ENCODE measurements at places on chromosomes 4 and X. TPM values are rescaled to one million over a fixed set of nuclear protein-coding genes. Genes with fewer than 3 reads are reported as not detected.

Gene CT47C1
- not detected for total RNA-seq

Gene GPR78
- total RNA-seq: not detected

Gene SLC16A2
- total RNA-seq: 11.9 TPM

Gene ARSJ
- total RNA-seq: 1.7 TPM

Gene SPARCL1
- 322 TPM for total RNA-seq

Gene TRIML2
- total RNA-seq: not detected

Gene CCDC120
- total RNA-seq: 0.83 TPM

Gene CXCR3
- total RNA-seq: 0.36 TPM

Gene GLRB
- total RNA-seq: 16.5 TPM

- no peak for DNase-seq
These were observed 4.7 kb upstream of the NEUROG2 start for GRCh38 chr4:112520598-112521122.

GRCh38 chr4:11634283-11634682 lies 205.6 kb upstream of the HS3ST1 start:
- DNase-seq: no peak

- no peak for DNase-seq
These were observed 28.9 kb downstream of the SPANXD start for GRCh38 chrX:141669689-141670088.

- no peak for DNase-seq
These were observed 254.2 kb downstream of the CBR4 start for GRCh38 chr4:168755598-168756477.

GRCh38 chrX:48683411-48683982 lies at the start of gene WAS:
Gene WAS (plus strand): TSS chrX:48683799. CDS start chrX:48683854, 55 bp downstream.
- DNase-seq: no peak

- no peak for DNase-seq
These were observed 371.6 kb upstream of the EMCN start for GRCh38 chr4:100889401-100889800.

DNA sequence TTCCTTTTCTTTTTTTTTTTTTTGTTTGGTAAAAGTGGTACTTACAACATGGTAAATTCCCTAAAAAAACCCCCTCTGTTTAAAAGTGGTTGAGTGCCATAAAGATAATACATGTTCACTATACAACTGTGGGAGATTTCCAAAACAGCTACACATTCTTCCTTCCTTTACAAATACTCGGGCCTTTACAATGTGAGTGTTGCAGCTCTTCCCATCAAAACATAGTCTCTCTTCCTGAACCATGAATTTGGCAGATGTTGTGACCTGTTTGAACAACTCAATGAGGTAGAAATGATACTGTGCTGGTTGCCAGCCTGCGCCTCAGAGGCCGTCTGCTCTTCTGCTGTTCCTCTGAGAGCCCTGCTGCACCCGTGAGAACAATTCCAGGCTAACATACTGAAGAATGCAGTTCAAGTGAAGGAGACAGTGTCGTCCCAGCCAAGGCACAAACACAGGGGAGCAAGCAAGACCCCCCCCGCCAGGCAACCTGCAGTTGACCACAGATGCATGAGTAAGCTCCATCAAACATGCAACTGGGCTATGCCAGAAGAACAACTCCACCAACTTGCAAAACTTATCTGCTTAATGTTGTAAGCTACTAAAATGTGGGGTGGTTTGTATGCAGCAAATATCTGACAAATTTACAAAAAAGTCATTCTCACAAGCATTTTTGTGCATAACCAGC lies 645.0 kb downstream of the PCDH7 start:
- no peak for DNase-seq

- DNase-seq: no peak
These were observed 173.5 kb upstream of the FMR1 start for GRCh38 chrX:147738265-147738664.

GRCh38 chrX:71091263-71091662 lies 4.4 kb upstream of the FOXO4 start:
- DNase-seq: no peak

DNA sequence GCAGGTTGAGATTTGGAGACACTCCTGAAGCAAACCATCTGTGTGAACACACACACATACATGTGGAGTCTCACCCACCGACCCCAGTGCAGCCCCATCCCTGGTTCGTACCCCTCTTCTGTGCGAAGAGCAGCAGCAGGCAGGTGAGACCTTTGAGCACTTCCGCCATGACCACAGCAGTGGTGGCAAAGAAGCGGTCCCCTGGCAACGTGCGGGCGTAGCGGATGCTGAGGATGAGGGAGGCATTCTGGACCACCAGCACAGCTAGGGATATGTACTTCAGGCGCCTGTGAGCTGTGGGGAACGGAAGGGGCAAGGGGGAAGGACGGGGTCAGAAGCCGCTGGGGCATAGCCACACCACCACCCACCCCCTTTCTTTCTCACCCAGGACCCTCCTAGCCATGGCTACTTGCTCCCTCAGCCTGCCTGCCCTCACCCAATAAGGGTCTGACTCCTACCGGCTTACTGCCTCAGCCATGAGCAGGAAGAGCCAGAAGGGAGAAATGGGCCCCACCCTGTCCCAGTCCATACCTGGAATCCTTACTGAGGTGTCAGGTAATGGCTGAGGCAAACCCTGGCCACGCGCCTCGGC lies 1.6 kb downstream of the SLC35A2 start:
- no peak for DNase-seq

DNA sequence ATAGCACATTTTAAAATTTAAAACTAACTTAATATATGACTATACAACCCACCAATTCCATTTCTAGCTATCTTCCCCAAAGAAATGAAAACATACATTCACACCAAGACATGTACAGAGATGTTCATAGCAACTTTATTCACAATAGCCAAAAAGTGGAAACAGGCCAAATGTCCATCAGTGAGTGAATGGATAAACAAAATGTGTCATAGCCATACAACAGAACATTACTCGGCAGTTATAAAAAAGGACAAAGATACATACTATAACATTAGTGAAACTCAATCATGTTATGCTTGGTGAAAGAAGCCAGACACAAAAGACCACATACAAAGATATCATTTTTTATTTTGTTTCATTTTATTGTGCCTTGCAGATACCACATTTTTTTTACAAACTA lies 396.8 kb downstream of the PACRGL start:
- DNase-seq: no peak

- DNase-seq: no peak
These were observed 688 bp downstream of the UFSP2 start for GRCh38 chr4:185424905-185425646.

- DNase-seq: no peak
These were observed 148.7 kb downstream of the KDR start for GRCh38 chr4:54976682-54977081.

- no peak for DNase-seq
These were observed 411.2 kb downstream of the SPOCK3 start for GRCh38 chr4:166823126-166823525.

- no peak for DNase-seq
These were observed 89.3 kb downstream of the HNRNPD start for GRCh38 chr4:82284475-82284857.

GRCh38 chr4:6313216-6313615 lies 43.6 kb downstream of the WFS1 start:
- DNase-seq: no peak

GRCh38 chr4:159008671-159009070 lies 94.2 kb upstream of the RAPGEF2 start:
- DNase-seq: no peak

GRCh38 chrX:153610836-153611213 lies 11.9 kb upstream of the CCNQ start:
- no peak for DNase-seq

- no peak for DNase-seq
These were observed 52.4 kb downstream of the PHOX2B start for GRCh38 chr4:41696131-41696530.

DNA sequence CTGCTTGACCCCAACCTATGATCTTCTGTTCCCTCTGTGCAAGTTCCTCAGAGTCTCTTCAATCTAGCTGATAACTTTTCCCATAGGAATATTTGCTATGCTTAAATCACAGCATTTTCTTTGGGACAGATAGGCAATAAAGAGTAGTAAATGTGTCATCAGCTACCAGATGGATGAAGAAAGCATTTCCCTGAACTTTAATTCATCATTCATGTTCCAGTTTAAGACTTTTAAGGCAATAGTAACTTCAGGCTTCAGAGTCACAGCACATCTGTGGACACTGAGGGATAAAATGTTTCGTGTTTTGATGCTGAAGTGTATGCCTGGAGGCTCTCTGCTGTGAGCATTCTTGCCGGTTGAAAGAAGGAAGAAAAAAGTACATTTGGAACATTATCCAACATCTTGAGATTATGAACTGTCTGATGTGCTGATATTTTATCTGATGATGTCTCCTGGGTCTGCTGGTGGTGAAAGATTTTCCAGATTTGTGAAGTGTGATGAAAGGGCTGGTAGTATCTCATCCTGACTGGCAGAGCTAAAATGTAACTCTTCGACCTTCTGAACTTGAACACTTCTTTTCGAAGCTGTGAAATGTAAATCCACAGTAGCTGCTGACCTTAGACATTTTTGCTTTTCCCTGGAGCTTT lies 133.7 kb downstream of the DCLK2 start:
- DNase-seq: no peak

DNA sequence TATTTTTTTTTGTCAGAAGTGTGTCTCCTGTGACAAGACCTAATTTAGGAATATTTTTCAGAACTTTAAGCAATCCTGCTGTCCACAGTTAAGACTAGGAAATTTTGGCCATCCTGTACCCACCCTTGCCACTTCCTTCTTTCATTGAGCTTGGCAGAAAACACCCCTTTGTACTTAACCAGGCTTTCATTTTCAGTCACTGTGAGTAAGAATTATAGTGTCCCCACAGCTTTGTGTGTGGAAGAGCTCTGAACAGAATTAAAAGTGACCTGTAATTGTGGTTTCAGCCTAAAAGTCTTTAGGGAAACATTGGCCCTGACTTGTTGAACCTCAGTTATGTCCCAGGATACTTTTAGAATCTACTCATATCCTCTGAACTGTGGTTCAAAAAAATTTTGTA lies 153.7 kb upstream of the BMP3 start:
- no peak for DNase-seq

- DNase-seq: no peak
These were observed 27.5 kb upstream of the PDGFC start for GRCh38 chr4:156999175-156999517.

DNA sequence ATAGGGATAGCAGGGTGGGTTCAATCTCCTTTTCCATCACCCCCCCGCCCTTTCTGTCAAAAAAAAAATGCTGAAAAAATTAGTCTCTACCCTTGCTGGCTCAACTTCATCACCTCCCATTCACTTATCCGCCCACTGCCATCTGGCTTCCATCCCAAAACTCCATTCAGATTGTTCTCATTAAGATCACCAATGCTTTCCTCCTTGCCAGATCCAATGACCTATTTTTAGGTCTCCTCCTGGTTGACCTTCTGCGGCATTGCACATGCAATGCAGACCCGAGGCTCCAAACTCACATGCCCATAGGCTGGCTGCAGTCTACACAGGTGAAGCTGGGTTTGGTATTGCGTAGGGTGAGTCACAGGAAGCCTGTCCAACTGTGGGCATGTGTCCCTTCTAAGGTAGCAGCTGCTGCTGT lies 21.1 kb upstream of the STIM2 start:
- no peak for DNase-seq

- DNase-seq: peak; percentile 75
These were observed 3.3 kb downstream of the PDLIM5 start for GRCh38 chr4:94455081-94455480.

GRCh38 chrX:9670136-9670814 lies 95.4 kb downstream of the GPR143 start:
- no peak for DNase-seq
